Amniotic epithelial cell (primary cell): ENCODE measurements at places on chromosomes 4 and X.

DNA sequence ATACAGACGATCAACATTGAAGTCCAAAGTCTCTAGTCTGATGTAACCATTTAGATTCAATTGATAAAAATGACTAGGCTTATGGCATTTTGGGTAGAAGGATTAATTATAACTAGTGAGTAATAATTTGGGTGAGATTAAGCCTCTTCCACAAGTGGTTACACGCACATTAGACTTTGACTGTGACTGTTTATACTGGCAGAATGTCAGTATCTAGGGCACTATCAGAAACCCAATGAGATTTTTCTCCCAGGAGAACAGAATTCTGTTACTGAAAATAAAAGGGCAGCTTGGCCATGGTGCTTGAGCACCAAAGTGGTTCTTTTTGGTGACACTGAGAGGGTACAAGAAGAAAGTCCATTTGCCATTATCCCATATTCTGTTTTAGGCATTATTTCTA is 3.3 kb downstream of the PLS3 start:
- DNase-seq, result no peak

DNA sequence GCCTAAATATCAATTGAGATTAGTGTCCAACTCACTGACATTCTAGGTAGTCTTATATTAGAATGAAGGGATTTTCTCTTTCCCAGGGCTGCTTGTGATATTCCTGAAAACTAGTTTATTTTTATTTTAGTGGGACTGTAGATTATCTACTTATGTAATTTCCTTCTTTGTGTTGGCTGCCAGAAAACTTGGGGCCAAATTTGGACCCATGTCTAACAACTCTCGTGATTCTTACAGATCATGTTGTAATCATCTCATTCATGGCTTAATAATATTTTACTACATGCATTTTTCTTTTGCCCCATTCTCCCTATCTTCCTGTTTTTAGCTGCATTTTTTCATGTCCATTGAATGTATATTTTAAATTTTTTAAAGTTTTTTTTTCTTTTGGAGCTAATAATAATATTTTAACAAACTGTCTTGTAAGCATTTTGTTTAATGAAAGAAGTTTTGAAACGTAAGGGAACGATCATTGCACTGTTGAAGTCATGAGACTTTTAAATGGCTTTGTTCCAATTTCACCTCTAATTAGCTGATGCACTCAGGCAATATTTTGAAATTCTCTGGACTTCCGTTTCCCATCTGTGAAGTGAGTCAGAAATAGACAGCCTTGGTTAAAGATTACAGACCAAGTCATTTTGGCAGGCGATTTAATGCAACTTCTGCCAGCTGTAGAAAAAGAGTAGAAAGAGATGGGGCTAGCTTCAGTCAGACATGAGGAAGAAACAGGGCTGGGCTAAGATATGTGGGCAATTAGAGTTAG is 14.3 kb upstream of the TDO2 start:
- peak; percentile 94 for DNase-seq

DNA sequence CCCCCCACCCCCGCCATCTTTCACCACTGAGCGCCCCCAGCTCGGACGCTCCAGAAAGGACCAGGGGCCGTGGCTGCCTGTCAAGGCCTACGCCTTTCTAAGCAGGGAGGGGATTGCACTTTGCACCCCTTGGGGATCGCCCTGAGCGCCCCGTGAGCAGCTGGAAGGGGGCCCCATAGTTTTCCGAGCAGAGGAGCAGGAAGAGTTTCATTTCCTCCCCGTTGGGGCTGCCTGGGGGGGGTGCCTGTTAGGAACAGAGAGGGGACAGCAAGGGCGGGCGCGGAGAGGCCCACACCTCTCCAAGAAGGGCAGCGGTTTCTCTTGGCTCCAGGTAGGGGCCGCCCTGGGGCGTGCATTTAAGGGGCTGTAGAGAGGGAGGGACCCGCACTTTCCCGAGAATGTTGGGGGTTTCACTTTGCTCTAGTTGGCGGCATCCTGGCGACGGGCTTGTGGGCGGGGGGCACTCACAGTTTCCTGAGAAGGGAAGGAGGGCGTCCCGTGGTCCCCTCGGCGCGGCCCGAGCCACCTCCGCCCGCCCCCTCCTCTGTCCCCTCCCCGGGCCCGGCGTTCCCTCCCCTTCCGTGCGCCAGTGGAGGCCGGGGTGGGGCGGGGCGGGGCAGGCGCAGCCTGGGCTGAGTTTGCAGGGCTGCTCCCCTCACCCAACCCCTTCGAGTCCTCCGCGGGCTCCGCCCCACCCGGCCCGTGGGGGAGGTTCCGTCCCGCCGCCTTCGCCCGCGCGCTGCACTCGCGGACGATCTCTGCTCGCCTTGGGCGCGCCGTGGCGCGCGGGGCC is 82.3 kb upstream of the CD99 start:
- DNase-seq, result peak; percentile 84

DNA sequence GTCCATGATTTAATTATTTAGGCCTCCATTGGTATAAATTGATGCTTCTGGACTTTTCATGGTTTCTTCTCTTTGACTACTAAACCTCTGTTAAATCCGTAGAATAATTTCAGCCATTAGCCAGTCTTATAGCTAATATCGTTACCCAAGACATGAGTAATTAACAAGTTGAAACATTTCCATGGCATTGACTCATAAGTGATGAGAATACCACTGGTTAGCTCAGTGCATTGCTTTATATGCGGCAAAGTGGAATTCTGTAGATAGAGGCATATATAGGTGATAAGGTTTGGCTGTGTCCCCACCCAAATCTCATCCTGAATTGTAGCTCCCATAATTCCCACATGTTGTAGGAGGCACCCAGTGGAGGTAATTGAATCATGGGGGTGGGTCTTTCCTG is 80.6 kb downstream of the VCX2 start:
- no peak for DNase-seq

GRCh38 chr4:24089851-24090534 is 200.1 kb upstream of the PPARGC1A start:
- no peak for DNase-seq

GRCh38 chr4:49044270-49044669 is 58.2 kb downstream of the CWH43 start:
- no peak for DNase-seq

DNA sequence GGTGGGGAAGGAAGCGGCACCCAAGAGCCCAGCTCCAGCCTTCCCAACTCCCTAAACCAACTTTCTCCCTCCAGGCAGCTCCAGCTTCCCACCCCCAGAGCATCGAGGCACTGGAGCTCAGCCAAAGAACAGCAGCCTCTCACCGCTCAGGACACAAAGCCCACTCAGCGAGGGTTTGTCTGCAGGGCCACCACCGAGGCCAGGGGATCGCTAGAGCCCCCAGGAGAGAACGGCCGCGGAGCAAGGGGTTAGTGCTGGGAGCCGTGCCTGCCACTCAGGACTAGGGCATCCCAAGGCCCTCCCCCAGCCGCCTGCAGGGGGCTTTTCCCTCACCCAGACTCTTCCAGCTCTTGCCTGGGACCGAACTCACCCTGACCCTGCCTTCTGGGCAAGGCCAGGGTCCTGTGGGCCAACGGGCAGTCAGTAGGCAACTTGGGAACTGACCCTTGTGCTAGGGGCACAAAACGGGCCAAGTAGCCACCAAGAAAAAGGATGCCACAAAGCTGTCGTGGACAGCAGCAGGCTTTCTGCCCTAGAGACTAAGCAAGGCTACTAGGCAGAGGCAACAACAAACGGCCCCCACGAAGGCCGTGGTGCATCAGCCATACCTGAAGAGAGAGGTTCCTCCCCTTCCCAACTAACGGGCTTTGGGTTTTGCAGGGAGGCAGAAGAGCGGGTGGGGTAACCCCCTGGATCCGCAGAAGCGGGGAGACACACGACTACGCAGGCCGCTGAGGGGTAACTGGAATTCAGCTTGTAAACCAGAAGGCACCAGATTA is 2.3 kb downstream of the HCFC1 start:
- DNase-seq, result no peak

DNA sequence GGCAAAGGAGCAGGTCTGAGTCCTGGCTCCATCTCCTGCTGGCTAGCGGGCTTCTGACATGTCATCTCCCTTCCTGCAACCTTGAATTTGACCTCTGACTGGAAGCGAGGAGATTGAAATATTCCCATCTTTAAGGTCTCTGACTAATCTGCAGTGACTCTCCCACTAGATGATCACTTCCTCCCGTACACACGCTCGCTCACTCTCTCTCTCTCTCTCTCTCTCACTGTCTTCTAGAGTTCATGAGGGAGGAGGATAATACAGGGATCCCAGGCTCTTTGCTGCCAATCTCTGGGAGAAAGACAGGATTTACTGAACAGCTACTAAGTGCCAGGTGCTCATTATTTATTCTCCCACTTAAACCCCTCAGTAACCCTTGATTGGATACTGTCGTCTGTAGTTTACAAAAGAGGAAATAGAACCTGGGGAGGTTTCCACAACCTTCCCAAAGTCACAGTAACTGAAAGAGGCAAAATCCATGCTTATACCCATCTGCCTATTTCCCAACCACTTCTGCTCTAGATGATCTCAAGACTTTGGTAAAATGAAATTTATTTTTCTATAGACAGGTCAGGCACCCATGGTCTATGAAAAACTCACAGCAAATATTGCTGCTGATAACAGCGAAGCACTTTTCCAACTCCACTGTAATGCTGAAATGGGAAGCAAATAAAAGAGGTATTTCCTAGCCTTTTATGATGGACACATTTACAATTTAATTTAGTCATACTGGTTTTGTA is 193.5 kb upstream of the C1QTNF7 start:
- peak; percentile 91 for DNase-seq

DNA sequence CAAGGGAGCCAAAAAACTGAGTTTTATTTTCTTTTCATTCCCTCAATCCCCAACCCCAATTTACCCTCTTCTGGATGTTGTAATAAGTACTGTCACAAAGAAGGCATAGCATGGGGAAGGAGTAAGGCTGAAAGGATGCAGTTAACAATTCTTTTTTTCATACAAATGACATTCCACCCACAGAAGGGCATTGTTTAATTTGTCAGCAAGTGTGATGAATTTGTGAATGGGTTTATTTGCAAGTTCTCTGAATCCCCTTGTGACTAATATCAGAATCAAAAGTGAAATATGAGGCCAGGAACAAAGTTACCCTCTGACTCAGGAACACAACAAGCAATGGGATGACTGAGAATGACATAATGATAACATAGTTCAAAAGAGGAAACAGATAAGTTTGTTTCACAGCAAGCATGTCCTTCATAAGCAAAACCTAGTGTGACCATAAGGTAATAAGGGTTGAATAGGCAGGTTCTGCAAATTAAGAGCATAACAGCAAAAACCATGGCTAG is 2.1 kb downstream of the GEMIN8 start:
- peak; percentile 67 for DNase-seq

DNA sequence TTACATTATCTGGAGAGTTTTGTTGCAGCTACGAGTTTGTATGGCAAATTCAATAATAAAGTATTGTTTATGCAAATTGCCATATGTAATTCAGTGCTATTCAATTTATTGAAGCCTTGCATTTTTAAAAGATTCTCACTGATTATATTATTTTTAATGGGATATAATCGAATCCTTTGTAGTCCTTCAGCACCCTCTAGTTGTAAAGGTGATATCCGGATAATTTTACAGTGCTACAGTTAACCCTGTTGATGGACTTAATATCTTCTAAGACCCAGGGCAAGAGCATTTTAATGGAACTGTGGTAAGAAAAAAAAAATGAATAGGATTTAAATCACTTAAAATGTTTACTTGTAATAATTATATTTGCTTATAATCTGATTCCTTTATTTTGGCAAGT is 48.5 kb upstream of the GRIA2 start:
- DNase-seq, result peak; percentile 16
